ENCODE measurements at places on chromosomes 11 and 22. TPM values are rescaled to one million over a fixed set of nuclear protein-coding genes. Genes with fewer than 3 reads are reported as not detected.

DNA sequence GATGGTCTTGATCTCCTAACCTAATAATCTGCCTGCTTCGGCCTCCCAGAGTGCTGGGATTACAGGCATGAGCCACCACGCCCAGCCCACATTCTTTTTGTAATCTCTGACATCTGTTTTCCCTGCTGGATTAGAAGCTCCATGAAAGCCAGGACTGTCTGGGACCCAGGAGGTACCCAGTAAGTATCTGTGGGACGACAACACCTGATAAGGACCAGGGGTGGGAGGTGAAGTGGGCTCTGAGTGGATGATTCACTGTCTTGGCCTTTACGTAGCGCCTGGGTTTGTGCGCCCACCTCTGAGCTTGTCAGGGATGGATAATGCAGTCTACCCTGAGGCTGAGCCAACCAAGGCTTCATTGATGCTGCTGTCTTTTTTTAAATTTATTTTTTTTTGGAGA, 118.8 kb downstream of the ABTB2 start:
- no peak for DNase-seq

DNA sequence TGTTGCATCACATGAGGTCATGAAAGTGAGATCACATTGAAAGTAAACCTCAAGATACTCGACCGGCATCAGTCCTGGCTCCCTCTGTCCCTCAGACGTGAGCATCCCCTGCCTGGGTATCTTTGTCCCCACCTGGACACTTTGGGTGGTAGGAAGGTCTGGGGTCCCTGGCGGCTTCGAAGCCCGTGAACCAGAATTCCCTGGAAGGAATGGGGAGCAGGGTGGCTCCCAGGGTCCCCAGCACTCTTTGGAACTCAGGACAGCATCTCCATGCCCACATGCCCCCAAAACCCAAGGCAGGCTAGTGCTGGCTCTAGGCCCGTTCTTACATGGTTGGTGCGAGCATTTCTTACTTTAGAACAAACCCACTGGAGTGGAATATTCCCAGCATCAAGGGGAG, 7.5 kb downstream of the DERL3 start:
- DNase-seq = no peak

DNA sequence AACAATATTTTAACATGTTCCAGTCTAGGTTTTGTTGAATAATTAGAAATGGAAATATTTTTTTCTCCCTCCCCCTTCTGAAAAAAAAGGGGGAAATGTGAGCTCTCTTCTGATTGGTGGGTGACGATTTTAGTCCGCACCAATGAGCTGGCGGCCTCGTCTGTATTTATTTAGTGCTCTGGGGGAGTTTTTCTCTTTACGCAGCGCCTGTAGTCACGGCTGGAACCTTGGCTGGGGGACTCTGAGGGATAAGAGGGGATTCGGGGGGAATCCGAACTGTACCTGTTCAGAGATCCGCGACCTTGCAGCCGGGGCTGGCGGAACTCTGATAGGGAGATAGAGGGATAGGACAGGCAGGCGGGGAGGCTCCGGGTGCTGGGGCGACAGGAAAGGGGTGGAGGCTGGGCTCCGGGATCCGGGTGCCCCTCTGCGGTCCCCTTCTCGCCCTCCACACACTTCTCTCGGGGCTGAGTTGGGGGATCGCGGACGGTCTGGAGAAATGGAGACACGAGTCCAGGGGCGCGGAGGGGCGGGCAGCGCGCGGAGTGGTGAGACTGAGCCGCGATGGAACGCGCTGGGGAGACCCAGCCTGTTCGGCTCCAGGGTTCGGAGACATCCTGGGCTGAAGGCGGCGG, 99.7 kb upstream of the HSD17B12 start:
- peak; percentile 21 for DNase-seq

DNA sequence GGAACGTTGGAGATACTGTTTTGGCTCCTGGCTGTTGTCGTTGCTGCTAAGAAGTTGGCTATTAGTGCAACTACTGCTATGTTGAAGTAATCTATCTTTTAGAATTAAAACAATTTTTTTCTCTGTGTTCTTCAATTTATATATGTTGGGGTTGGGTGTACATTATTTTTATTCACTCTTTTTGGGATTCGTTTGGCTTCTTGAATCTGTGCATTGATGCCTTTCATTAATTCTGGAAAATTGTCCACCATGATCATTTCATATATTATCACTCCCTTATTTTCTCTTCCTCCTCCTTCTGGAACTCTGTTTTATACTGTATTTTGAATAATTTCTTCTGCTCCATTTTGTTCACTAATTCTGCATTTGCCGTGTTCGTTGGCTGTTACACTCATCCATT, 199.5 kb upstream of the PLET1 start:
- no peak for DNase-seq

- DNase-seq = no peak
Measured at GRCh38 chr11:15509082-15509481, 394.4 kb downstream of the INSC start.

The C11orf97 gene
- total RNA-seq = not detected

The ENTHD1 gene
- not detected for total RNA-seq

Data from dermis microvascular lymphatic vessel endothelial cell (primary cell).